ELR (cell line): ENCODE measurements at places on chromosomes 2 and 18.

DNA sequence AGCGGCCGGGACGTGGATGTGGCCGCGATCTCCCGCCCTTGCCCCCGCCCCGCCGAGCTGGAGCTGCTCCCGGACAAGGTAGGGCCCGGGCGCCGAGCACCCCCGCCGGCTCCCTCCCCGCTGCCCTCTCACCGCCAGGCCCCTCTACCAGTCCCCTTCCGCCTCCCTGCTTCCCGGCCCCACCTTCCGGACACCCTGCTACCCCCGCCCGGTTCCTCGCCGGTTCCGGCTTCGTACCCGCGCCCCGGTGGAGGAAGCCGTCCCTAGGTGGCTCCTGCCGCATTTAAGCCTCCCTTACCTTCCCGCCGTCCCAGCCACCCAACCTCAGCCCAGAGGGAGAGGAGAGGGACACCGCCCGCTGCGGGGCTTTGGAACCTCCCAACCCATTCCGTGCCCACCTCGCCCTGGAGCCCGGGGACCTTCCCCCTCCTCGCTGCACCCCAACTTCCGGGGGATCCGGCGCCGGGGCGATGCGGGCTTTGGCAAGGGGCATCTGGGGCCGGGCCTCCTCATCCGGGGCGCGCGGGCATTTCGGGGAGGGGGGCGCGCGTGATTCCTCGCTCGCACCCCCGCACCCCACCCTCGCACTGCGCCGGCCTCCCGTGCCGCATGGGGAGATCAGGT lies 475 bp downstream of the B3GNT2 start:
- DNase-seq = no peak

DNA sequence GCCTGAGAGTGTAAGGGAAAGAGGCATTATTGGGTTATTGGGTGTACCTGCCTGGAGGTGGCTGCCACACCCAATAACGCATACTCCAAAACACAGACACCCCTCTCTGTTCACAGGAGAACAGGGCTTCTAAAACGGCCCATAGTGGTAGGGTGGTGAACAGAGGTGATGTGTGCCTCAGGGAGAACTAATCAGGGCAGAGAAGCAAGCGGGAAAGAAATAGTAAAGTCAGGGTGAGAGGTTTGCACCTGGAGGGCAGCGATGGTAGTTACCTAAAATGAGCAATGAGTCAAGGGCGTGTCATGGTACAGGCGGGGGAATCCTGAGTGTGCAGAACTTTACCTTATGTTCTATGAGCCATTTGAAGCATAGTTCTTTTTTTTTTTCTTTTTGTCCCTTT lies 21.6 kb upstream of the VPS4B start:
- peak; percentile 36 for DNase-seq

GRCh38 chr18:49920731-49921130 lies 107.4 kb upstream of the ACAA2 start:
- DNase-seq = no peak

DNA sequence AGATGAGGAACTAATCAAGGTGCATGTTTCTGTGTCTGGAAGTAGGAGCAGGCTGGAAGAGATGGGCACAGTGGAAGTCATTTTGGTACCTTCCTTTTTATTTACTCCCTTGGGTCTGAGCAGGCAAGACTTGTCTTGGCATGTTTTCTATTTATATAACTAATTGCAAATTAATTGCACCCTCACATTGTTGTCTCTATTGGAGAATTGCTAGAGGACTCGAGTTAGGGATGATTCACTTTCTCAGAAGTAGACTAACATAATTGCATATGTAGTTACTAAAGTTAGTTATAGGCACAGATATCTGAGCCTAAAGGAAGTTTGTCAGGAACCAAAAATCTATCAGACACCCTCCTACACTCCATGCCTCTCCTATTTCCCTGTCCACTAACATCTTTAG lies 92.8 kb upstream of the NRP2 start:
- DNase-seq = no peak

GRCh38 chr2:69754633-69755032 lies 12.7 kb downstream of the ANXA4 start:
- no peak for DNase-seq

DNA sequence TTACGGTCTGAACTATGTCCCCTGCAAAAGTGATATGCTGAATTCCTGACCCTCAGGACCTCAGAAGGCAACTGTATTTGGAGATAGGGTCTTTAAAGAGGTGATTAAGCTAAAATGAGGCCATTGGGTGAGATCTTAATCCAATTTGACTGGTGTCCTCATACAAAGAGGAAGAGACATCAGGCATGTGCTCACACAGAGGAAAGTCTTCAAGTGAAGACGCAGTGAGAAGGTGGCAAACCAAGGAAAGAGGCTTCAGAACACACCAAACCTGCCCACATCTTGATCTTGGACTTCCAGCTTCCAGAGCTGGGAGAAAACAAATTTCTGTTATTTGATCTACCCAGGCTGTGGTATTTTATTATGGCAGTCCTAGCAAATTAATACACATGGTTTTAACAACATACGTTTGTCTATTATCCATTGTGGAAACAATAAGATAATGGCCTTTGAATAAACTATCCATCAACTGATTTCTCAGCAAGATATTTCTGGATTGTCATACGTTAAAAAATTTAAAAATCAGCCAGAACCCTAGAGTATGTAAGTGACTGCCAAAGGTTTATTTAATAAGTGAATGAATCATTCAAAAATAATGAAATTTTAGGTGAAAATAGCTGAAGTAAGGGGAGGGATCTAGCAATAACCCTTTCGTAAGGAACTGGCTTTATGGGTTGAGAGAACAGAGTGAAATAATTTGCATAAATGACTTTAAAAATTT lies 6.5 kb downstream of the WIPF1 start:
- DNase-seq = no peak

DNA sequence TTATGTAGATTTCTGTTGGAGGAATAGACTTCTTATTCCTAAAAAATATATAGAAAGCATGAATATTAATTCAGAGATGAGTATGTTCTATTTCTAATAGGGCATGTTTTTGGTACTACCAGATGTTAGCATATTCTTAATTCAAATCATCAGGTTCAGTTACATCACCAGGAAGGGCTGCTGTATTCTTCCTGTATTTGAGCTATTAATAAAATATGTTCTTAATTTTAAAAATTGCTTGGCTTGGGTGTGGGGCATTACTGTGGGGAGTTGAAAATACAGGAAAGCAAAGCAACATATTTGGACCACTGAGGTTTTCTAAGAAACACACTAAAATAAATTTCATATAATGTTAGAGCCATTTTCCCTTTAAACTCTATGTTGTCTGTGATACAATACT lies 343.0 kb downstream of the EPHA4 start:
- DNase-seq = no peak

DNA sequence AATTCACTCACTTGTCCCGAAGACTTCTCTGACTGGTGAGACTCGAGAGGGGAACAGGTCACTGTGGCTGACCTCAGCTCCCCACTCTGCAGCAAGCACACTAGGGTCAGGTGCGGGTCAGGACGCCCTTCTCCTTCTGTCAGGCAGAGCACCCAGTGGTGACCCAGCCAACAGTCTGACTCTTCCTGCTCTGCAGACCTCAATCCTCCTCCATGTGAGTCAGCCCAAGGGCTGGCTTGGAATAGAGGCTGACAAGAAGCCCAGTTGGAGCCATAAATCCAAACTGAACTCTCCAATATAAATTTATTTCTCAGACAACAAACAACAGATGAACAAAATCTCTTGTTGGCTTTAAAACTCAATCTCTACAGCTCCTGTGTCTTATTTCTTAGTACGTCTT lies 253.1 kb downstream of the SH3BP4 start:
- DNase-seq = peak; percentile 28

DNA sequence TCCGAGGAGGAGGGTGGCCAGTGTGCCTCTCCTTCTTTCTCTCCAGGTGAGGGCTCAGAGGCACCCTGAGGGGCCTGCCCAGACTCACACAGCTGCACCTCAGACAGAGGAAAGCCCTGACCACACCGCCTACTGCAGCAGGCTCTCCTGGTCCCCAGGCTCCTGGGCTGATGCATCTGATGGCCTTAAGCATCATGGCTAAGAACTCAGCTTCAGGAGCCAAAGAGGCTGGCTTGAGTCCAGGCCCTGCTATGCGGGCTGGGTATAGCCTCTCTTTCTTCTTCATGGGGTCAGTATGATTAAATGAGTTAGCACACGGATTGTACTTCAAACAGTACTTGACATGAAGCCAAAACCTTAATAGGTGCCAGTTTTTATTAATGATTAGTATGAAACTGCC lies 89.6 kb downstream of the TGFA start:
- DNase-seq = no peak

DNA sequence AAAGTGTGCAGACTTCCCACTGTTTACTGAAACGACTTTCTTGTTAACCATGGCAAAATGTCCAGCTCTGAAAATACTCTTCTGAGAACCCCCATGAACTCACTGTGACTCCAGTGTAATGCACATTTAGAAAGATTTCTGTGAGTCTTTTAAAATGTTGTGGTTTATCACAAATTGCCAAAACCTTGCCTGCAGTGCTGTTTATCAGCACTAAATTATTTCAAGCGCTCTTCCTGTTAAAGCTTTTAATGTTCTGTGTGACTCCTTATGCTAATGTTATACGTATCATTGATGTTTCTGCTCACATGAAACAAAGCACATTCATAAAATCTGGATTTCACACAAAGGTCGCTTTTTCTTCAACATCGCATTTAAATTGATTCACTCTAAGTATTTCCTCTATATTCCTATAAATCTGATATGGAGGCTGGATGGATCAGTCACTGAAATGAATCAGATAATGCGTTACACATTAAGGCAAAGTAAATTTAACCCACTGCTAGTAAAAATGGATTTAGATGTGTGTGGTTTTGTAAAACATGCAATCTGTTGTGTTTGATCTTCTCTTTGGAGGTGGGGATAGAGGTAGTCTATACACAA lies 521.2 kb downstream of the NYAP2 start:
- no peak for DNase-seq

DNA sequence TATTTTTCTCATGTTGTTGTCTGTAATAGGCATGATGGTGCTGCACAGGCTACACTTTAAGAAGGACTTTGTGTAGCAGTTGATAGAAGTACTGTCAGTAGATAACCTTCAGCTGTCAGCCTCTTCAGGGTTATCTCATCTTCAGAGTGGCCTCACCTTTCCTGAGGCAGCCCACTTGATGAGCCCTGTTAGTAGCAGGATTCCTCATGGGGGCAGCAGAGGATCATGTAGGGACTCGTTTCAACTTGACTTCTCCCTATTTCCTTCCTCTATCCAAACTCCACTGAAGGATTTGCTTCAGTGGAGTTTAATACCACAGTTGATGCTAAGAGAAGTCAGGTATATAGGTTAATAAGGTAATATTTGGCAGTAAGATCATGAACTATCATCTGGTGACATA lies 530.3 kb upstream of the FSIP2 start:
- DNase-seq = peak; percentile 70

GRCh38 chr18:67104700-67105284 lies 411.7 kb downstream of the DSEL start:
- DNase-seq = peak; percentile 70

DNA sequence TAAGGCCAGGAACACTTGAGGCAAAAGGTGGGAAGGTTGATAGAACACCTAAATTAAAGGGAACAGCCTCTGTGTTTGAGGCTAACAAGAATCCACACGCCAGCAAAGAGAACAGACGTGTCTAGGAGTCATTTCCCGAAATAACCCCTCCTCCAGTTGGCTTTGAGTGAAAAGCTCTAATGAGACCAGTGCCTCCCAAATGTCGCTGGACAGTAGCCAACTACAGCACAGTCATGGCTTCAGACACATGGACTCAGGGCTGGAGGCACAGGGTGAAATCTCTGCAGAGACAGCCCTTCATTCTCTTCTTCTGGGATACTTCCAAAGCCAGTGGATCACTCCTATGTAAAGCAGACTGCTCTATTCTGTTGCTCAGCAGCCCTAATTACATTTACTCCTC lies 49.6 kb downstream of the SOWAHC start:
- peak; percentile 30 for DNase-seq

GRCh38 chr2:152025678-152026287 lies 73.1 kb downstream of the CACNB4 start:
- DNase-seq = peak; percentile 77

GRCh38 chr2:177519534-177520115 lies 127.1 kb downstream of the AGPS start:
- no peak for DNase-seq

DNA sequence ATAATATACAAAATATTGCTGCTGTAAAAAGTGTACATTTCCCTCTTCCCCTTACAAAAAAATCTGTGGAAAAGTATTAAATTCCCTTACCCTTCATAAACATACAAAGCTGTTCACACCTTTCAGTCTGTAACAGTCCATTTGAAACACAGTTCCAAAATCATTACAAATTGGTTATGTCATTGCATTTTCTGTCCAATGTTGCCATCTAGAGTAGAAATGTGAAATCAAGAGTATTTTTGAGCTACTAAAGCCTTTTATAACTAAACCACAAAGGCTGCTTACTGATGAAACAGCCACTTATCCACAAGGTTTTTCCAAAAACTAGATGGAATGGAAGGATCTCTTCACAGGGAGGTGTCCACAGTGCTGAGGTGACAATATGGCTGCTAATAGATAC lies 72.5 kb downstream of the SS18 start:
- DNase-seq = no peak

- no peak for DNase-seq
Measured at GRCh38 chr2:170216981-170217380, 39.0 kb downstream of the MYO3B start.
